ENCODE measurements at places on chromosomes 6 and 20. TPM values are rescaled to one million over a fixed set of nuclear protein-coding genes. Genes with fewer than 3 reads are reported as not detected.

DNA sequence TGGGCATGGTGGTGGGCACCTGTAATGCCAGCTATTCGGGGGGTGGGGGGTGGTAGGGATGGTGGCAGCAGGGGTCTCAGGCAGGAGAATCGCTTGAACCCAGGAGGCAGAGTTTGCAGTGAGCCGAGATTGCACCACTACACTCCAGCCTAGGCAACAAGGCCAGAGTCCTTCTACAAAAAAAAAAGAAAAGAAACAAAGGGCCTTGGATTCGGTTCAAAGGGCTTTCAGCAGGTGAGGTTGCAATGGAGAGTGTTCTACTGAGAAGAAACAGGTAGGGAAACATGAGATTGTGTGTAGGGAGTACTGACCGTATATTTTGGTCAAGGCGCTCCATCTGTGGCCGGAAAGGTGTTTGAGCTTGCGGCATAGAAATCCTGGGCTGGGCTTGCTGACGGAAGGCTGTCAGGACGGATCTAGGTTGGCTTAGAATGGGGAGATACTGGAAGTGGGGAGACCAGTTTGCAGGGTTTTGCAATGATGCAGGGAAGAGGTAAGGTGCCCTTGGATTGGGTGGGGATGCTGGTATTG lies 40.7 kb upstream of the DSP start:
- no peak for DNase-seq

- DNase-seq = no peak
Measured at GRCh38 chr6:170132011-170132521, 158.8 kb downstream of the DLL1 start.

Gene MRAP2
- total RNA-seq = 0.50 TPM

DNA sequence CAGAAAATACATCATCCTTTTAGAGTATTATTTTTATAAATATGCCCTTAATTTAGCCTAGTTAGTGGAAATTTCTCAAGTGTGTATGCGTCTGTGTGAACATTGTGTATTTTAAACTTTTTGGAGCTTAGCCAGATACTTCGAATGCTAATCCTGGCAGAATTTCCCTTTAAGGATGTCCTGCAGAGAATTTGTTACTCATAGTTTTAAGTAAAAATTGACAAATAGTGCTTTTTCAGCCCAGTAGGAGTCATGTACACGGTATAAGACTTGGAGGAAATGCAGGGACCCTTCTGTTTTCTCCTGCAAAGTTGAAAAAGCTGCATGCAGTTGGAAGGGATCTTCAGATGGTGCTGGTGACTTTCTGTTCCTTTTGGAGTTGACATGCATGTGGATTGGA lies at the start of gene FHL5:
FHL5 (plus strand) TSS at position 243 of the 400 bp plus-strand sequence. CDS start 40,486 bp downstream, outside the sequence.
- DNase-seq = no peak

GRCh38 chr6:35786810-35787209 lies 6.0 kb downstream of the CLPSL1 start:
- DNase-seq = peak; percentile 22
